Muscle of leg (tissue), 16 donors: ENCODE measurements at places on chromosomes 3 and 15. TPM values are rescaled to one million over a fixed set of nuclear protein-coding genes. Genes with fewer than 3 reads are reported as not detected.
A peak's percentile ranks its signal among the peaks of the same experiment; 100 is the strongest.

DNA sequence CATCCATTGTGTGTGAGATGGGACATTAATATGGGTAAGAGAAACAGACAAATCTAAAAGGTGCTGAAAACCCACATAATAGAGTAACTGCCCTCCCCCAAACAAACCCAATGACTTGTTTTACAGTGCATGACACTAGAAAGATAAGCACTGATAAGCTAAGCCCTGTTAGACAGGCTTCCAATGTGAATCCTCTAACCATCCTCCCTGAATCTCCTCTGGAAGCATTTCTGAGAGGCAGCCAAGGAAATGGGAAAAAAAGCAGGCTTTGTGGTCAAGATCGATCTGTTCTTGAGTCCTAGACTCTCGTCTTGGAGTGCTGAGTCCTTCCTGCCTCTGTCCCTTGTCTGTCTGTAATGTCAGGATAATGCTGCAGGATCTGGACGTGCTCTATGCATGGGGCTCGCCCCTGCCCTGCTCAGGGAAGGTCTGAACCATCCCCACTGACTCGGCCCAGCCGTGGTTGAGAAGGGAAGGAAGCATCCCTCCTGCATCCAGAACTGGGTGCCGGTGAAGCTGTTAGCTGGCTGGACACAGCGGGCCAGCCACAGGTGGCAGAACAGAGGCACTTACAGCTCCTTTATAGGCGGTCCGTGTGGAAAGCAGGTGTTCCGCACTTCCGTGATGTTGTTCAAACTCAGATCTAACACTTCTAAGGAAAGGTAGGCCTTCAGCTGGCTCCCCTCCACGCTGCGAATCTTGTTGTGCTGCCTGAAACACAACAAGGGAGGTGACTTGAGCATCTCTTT is 84.1 kb downstream of the LRIG1 start:
- H3K4me1 ChIP-seq = peaks cover 32% of the 10 kb centered on the region
- no peak for DNase-seq
- H3K27ac ChIP-seq = no peak overlapping the region
- H3K4me3 ChIP-seq = no peak overlapping the region
- no peaks in the 10 kb centered on the region for H3K27me3 ChIP-seq

GRCh38 chr3:107753494-107753893 is 230.7 kb downstream of the BBX start:
- no peak overlapping the region for H3K27ac ChIP-seq
- peak; percentile 47 for DNase-seq
- no peak overlapping the region for H3K4me3 ChIP-seq
- no peaks in the 10 kb centered on the region for H3K36me3 ChIP-seq
- no peaks in the 10 kb centered on the region for H3K4me1 ChIP-seq

DNA sequence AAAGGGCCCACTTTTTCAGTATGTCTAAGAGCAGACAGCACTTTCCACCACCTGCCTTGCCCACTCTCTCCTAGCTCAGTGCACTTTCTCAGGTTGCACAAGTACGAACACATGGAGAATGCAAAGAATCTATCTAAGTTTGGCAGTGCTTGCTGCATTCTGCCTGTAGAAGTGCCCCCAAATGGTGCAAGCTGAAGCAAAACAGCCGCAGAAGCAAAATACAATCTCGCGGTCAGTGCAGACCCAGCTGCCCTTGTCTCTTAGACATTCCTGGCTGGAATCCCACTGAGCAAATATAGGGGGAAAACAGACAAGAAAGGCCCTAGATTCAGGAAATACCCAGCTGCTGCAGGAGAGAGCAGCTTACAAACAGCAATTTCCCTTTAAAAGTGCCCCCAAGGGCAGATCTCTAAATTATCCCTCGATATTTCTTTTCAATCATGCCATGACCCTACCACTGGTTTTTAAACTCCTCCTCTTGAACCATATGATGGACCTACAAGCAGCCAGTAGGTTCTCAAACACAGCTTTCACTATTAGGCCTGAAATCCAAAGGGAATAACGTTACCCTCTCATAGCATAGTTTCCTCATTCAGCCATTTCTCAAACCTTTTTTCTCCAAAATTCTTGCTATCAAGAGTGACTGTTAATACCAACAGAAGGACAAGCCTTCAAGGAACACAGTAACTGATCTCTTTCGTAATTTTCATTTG is 67.0 kb downstream of the TNIK start:
- DNase-seq = peak; percentile 92
- H3K36me3 ChIP-seq = no peaks in the 10 kb centered on the region
- H3K27ac ChIP-seq = peak overlapping the region; percentile 82
- no peaks in the 10 kb centered on the region for H3K27me3 ChIP-seq
- peaks cover 26% of the 10 kb centered on the region for H3K4me1 ChIP-seq

- no peak overlapping the region for H3K4me3 ChIP-seq
- DNase-seq = no peak
- no peak overlapping the region for H3K27ac ChIP-seq
- no peaks in the 10 kb centered on the region for H3K27me3 ChIP-seq
- no peaks in the 10 kb centered on the region for H3K36me3 ChIP-seq
Measured at GRCh38 chr3:63242124-63242523, 36.0 kb upstream of the SYNPR start.

The PDZRN3 gene
- total RNA-seq = 57.1 TPM
